ENCODE measurements at places on chromosomes 2 and 18.

- no peak for DNase-seq
These were observed 33.1 kb downstream of the EVA1A start for GRCh38 chr2:75527676-75528075.

DNA sequence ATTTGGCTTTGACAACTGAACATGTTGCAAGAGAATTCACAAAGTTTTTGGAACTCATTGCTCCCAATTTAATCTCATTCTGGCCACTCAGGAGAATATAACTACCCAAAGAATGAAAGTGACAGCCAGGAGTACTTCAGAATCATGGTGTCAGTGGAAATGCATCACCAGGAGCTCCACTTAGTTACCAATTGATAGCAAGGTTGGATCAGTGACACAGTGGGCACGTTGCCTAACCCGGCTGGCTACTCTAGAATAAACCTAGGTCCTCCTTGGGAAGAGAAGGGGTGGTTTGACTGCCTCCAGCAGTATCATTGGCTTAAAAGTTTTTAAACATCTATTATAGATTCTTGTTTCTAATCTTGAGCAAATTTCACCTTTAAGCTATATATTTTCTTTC lies 40.0 kb upstream of the LRP1B start:
- no peak for DNase-seq

GRCh38 chr2:199464606-199465352 lies 7.0 kb upstream of the SATB2 start:
- DNase-seq, result no peak

- DNase-seq, result no peak
These were observed 213.8 kb downstream of the AFF3 start for GRCh38 chr2:99928470-99929053.

- DNase-seq, result no peak
These were observed 105.4 kb downstream of the QPCT start for GRCh38 chr2:37449761-37450296.

- peak; percentile 20 for DNase-seq
These were observed 518.6 kb upstream of the FSIP2 start for GRCh38 chr2:185219981-185220380.

- peak; percentile 51 for DNase-seq
These were observed 20.8 kb downstream of the CRIM1 start for GRCh38 chr2:36376319-36376765.

- DNase-seq, result no peak
These were observed 5.7 kb downstream of the OTX1 start for GRCh38 chr2:63056107-63057050.

DNA sequence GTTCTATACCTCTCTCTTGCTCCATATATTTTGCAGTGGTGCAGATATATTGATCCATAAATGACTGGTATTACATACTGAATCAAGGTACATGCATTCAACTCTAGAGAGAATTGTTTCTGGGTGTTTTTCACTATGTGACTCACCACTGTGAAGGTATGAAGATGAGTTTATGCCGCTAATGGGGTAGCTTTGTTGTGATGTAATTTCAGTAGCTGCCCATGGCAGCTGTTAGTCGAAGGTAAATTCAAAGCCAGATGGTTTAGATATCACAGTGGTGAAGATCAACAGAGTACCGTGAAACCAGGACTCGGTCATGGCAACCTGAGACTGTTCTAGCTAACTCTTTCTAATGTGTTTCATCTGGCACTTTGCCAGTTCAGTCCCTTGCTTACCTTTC lies 50.4 kb downstream of the PKP4 start:
- no peak for DNase-seq

DNA sequence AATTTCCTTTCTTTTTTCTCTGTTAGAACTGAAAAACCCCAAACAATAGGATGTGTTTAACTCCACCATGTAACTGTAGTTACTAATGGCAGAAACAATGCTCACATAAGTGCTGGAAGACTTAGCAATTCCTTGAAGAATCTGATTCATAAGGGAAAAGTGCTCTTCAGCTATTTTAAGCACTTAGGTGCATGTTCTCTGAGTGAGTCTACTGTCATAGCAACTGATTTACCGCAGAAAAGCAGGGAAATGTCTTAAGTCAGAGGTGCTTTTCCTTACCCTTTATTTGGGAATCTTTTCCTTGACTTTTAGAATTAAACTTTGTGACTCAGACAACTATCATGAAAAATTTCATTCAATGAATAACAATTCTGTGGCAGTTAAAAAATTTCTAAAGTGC lies 65.4 kb upstream of the NABP1 start:
- no peak for DNase-seq

DNA sequence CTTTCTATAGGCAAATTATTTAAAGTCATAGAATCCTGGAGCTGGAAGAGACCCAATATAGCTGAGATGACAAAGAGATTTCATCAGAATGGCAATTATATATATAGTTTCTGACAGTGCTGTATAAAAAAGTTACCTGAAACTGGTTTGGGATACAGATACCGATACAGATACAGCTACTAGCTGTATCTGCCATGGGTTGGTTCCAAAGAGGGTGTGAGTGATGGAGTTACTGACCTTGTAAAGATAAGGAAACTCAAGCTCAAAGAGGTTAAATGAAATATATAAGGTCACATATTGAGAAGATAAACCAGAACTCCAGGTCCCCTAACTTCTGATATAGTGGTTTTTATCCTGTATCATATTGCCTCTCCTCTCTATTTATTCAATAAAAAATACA lies 10.9 kb downstream of the PELI1 start:
- DNase-seq, result no peak

Data from NCI-H345 (cell line).